ENCODE measurements at places on chromosomes 5 and 9.

- no peak for DNase-seq
These were observed 84.5 kb upstream of the CER1 start for GRCh38 chr9:14806941-14807520.

- DNase-seq, result peak; percentile 30
These were observed 10.6 kb upstream of the CXXC5 start for GRCh38 chr5:139637438-139638089.

GRCh38 chr9:94786586-94786985 lies 60.1 kb downstream of the AOPEP start:
- no peak for DNase-seq

GRCh38 chr9:129895376-129896268 lies 60.4 kb downstream of the USP20 start:
- no peak for DNase-seq

DNA sequence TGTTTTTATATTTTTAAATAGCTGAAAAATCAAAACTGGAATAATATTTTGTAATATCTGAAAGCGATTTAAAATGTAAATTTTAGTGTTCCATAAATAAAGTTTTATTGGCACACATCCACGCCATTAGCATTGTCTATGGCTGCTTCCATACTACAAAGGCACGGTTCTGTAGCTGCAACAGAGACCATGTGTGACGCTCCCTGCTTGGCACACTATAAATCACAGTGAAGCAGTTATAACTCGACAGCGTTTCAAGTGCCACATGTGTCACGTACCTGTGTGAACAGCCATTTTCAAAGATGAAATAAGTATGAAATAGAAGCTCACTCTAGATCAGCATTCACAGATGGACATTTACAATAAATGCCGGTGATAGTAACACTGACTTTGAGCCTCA lies 810.1 kb upstream of the WWC1 start:
- no peak for DNase-seq

DNA sequence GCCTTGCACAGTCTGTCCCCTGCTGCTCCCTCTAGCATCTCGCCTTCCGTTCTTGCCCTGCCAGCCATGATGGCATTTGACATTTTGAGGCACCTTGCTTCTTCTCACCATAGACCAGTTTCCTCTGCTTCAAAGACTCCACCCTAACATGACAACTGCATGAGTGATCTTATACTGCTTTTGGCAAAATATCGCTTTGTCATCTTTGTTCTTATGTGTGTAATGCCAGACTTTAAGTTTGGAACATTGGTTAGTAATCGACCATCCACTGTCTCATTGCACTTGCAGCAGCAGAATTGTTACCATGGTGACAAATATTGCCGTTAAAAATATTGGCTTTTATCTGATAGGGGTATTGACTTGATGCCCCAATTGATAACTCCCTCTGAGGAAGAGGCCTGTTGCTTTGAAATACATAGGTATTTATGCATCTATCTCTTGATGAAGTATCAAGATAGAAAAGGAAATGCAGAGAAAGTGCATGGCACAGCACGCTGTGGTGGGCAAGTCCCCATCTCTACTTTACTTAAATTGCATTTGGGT lies 6.8 kb downstream of the GARIN3 start:
- DNase-seq, result no peak

DNA sequence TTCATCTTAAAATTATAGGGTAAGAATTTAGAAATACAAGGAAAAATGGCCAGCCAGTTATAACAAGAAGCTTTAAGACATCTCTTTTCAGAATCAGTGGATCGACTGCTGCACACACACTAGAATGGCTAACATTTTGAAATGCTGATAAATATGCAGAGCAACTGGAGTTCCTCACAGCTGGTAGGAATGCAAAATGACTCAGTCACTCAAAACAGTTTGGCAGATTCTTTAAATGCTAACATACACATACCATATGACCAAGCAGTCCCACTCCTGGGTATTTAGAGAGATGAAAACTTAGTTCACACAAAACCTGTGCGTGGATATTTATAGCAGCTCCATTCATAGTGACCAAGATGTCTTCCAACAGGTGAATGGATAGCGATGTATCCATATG lies 23.2 kb upstream of the PSAT1 start:
- no peak for DNase-seq

DNA sequence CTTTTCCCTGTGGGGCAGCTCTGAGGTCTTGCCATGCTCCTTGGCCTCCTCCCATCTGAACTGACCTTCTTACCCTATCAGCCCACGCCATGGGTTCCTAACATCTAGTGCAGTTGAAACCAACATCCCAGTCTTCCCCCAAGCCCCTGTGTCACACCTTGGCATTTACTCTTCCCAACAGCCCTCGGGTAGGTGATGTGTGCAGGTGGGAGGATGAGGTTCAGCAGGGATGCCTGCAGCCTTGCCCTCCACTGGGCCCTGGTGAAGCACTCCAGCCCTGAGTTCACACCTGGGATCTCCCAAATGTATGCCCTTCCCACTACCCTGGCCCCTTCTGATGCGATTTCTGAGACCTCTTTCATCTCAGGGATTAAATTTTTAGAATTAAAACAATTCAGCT lies 15.5 kb downstream of the IRX2 start:
- no peak for DNase-seq

- DNase-seq, result peak; percentile 7
These were observed 13.4 kb downstream of the AK8 start for GRCh38 chr9:132864691-132865090.

DNA sequence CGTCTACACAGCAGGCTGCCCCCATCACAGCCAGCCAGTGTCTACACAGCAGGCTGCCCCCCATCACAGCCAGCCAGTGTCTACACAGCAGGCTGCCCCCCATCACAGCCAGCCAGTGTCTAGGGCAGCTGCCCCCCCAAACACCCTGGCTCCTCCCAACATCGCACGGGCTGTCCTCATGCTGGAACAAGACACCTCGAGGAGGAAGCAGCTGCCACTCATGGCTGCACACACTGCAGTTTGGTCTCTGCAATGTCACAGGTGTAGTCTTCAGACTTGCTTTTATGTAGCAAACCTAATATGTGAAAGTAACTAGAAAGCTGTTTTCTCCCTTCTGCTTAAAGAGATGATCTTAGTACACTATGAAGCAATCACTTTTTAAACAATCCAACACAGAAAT lies 9.7 kb downstream of the LRRC14B start:
- DNase-seq, result no peak

DNA sequence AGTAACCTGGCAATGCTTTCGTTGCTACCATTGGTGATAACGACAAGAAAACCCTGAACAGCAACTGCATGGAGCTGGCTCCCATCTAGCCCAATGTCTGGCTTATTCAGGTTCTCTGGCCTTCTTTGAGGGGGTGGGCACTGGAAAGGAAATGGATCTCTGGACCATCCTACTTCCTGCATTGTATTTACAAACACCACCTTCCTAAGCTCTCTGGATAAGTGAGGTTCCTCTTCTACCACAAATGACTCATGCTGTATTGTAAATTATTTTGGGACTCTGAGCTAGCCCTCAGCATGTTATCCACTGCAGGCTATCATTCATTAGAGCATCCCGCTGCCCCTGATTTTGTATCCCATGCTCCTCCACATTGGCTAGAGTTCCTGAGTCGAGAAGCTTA lies 136.9 kb upstream of the KLF9 start:
- no peak for DNase-seq

GRCh38 chr5:59597690-59598546 lies 295.6 kb downstream of the PDE4D start:
- no peak for DNase-seq

DNA sequence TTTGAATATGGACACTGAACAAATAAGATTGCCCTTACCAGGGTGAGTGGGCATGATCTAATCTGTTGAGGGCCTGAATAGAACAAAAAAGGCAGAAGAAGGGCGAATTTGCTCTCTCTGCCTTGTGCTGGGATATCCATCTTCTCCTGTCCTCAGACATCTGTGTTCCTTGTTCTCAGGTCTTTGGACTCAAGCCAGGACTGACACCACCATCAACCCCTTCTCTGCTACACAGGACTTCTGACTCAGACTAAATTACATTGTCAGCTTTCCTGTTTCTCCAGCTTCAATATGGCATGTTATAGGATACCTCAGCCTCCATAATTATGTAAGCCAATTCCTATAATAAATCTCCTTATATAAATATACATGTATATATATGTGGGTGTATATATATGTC lies 40.8 kb upstream of the SLCO6A1 start:
- no peak for DNase-seq

GRCh38 chr5:73726071-73726470 lies 100.1 kb downstream of the ARHGEF28 start:
- peak; percentile 10 for DNase-seq

DNA sequence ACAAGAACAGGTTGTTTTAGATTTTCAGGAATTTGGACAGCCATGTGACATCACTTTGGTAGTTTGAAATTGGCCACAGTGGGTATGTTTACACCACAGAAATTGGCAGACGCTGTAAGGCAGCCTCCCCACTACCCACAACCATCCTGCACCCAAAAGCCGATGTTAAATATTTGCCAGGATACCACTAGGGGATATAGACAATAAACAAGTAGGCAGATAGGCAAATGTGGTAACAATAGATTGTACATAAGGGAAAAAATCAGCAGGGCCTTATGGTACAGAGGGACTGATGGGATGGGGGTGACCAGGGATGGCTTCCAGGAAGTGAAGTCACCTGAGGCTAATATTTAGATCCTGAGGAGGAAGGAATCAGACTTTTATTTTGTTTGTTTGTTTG lies 31.1 kb upstream of the DUSP1 start:
- DNase-seq, result no peak
